Midbrain (tissue), 1 donor: ENCODE measurements at places on chromosomes 13 and 19.
A peak's percentile ranks its signal among the peaks of the same experiment; 100 is the strongest.

DNA sequence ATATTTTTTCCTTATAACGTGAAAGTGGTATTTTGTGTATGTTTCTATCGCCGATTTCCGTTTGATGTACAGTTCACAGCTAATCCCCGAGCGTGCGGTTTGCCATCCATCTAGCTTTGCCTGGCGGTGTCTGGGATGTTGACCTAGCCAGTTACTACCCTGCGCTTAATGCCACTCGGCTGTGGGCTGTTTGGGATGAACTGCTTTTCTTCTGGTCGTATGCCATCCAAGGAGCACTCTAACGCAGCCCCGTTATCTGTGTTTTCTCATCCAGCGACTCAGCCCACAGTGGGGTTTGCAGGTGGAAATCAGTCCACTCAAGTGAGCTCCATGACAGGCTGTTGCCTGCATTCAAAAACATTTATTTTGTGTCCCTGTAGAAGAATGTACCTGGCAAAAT lies 512.3 kb downstream of the MYO16 start:
- no peak for DNase-seq

DNA sequence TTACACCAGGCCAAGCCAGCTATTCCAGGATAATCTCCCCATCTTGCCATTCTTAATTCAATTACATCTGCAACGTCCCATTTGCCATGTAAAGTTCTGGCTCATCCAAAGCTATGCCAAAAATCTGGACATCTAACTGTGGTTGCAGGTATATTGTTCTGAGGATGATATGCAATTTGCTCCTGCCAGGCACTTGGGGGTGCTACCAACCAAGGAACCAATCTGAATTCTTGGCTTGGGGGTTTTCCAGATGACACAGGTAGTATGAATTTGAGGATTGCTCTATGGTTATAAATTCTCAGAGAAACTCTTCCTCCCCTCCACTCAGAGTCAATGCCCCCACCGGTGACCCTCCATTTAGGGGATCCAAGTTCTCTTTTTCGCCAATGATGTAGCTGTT lies 33.0 kb downstream of the CRYL1 start:
- DNase-seq = no peak

DNA sequence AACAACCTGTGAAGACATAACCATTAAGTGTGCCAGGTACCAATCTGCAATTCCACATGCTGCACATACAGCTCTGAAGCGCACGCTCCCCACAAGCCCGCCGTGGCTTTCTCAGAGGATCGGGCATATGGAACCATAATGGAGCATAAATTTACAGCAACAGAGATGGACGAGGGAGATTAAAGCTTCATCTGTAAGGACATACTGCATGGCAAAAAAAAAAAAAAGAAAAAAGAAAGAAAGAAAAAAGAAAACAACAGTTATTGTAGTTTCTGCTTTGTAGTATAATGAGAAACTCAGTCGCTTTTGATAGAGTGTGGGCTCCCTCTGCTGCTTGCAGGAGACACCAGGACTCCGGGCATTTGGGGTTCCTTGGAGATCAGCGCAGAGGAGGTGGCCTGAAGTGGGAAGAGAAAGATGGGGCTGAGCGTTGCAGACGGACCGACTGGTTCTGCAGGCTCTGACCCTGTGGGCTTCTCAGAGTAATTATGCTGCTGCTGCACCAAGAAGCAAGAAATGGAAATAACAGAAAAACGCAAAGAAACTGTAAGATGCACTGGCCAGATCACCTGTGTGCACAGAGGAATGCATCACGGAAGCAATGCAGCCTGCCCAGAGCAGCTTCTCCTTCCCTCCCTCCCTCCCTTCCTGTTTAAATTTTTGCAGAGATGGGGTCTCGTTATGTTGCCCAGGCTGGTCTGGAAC lies 10.8 kb upstream of the PDCD5 start:
- DNase-seq = peak; percentile 72

DNA sequence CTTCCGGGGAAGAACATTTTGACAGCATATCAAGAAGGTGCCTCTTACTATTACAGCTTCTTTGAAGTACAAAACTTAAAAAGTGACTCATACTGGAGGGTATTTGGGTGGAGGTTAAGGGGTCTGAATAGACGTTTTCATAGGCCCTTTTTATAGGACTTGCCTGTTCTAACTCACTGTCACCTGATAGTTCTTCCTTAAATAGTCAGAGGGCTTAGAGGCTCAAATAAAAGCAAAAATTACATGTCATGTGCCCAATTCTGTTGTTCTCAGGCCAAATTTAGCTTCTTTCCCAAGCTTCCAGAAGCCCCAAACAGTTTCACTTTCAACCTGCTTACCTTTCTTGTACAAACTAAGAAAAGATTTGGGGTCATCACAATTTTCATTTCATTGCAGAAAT lies 16.1 kb upstream of the SLC46A3 start:
- DNase-seq = no peak

- DNase-seq = peak; percentile 34
These were observed 1.1 kb downstream of the NAA16 start for GRCh38 chr13:41312176-41312500.

GRCh38 chr19:18489627-18490184 lies 32.2 kb downstream of the ELL start:
- no peak for DNase-seq

DNA sequence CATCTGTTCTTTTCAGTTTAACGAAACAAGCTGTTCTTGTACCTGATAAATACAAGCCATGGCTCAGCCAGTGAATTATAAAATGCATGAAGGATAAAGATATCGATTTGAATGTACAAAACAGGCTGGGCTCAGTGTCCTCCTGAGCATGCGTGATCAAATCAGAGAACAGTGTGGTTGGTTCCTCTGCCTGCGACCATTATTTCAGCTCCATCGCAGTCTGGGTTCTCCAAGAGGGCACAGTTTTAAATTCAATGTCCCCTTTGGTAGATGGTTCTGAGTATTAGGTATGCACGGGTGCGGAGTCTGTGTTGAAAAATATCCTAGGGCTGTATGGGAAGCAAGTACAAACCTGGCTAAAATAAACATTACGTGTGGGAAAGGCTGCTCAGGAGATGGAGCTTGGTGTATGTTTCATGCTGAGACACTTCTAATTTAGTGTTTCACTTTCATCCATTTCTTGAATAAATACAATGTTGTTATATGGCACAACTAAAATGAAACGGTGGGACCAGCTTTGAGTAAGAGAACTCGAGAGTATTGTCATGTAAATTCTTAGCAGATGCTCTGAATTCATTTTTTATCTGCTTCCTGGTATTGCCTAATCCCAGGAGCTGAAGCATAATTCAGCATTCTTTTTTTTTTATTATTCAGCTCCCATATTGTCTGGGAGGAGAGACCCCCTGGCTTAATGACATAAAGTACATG lies 458.7 kb downstream of the MYO16 start:
- DNase-seq = no peak
